ENCODE measurements at places on chromosomes 11 and 22.
A peak's percentile ranks its signal among the peaks of the same experiment; 100 is the strongest.

- DNase-seq: no peak
These were observed 21.6 kb downstream of the P2RY2 start for GRCh38 chr11:73239571-73240189.

GRCh38 chr22:28904211-28904896, 21.0 kb downstream of the ZNRF3 start:
- DNase-seq: peak; percentile 60

GRCh38 chr11:116851626-116852025, 14.2 kb upstream of the APOA1 start:
- no peak for DNase-seq

- DNase-seq: no peak
These were observed 365.0 kb upstream of the FAT3 start for GRCh38 chr11:91859666-91860065.

DNA sequence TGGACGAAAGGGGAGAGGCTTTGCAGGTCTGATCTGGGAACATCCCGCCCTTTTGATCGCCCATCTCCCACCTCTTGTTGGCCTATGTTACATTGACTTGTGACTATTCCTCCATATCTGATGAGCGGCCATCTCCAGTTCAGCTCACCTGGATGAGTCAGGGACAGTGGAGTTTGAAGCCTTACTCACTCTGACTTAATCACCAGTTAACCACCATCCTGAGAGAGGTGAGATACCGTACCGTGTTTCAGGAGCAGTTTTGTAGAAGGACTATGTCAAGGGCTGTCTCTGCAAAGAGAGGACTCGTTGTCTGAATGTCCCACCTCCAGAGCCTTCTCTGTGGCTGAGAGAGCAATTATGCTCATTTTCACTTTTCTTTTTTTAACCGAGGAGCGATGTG, 771.7 kb downstream of the NTM start:
- no peak for DNase-seq

GRCh38 chr11:82899186-82899820, 927 bp downstream of the PRCP start:
- peak; percentile 20 for DNase-seq

DNA sequence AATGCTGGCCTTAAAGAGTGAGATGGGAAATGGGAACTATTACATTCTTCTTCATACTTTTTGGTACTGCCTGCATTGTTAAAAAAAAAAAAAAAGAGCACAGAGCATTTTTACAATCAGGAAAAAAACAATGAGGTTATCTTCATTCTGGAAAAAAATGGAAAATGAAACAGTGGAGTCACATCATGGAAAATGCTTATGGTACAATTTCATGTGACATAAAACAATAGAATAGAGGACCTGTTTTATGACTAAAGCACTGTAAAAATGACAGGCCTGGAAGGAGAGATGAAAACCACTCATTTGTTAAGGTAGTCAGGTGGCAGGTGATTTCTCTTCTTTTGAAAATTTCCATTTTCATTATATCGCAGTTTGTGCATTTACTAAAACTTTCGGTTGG, 75.0 kb downstream of the TIMP3 start:
- DNase-seq: no peak

DNA sequence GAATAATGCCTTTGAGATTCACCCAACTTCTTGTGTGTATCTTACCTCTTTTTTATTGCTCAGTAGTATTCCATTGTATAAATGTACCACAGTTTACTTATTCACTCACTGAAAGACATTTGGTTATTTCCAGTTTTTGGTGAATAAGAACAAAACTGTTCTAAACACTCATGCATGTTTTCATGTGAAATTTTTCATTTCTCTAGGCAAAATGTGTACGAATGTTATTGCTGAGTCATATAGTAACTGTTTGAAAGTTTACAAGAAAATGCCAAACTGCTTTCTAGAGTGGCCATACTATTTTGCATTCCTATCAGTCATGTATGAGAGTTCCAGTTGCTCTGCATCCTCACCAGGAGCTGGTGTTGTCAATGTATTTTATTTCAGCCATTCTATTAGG, 8.8 kb upstream of the EMSY start:
- no peak for DNase-seq

GRCh38 chr11:1823376-1824220, 11.2 kb upstream of the SYT8 start:
- DNase-seq: no peak

GRCh38 chr11:130603335-130603906, 155.0 kb downstream of the ADAMTS15 start:
- DNase-seq: no peak

Data from tongue (tissue), 3 donors.